ENCODE measurements at places on chromosomes 6 and 20. TPM values are rescaled to one million over a fixed set of nuclear protein-coding genes. Genes with fewer than 3 reads are reported as not detected.

Gene SCUBE3
- not detected for total RNA-seq

Gene PPIL6
- total RNA-seq: 1.3 TPM

Gene TMEM30A
- total RNA-seq: 27.1 TPM

Gene CRISP2
- not detected for total RNA-seq

Gene SIRPB1
- 3.1 TPM for total RNA-seq
